ENCODE measurements at places on chromosomes 2 and 18.

DNA sequence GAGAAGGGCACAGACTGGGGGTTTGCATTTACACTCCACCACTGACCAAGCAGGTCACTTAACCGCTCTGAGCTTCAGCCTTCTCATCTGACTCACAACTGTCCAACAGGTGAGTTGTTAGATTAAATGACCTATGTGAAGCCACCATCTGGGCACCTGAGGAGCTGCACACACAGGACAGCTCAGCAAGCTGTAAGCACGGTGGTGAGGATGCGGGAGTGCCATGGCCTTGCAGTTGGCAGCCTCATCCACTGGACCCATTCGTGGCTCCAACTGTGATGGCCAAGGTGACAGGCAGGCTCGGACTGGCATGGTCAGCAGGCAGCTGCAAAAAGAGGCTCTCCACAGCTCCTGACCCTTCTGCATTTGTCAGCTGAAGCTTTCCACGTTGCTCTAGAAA lies 23.3 kb upstream of the AMMECR1L start:
- no peak for DNase-seq

DNA sequence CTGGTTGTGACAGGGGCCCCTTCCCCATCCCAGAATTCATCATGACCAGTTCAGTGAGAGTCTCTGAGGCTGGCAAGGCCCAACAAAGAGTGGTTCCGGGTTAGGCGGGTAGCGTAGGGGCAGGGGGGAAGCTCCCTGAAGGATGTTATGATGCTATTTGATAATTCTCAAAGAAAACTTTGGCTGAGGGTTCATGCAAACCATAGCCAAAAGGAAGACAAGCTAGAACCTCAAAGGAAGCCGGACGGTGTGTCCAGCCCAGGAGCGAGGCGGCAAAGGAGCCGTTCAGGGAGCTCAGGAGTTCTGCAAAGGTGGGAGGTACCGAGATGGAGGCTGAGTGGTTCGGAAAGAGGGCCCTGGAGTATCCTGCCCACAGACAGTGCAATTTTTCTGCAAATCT lies 226.8 kb upstream of the RAB6C start:
- DNase-seq: no peak

DNA sequence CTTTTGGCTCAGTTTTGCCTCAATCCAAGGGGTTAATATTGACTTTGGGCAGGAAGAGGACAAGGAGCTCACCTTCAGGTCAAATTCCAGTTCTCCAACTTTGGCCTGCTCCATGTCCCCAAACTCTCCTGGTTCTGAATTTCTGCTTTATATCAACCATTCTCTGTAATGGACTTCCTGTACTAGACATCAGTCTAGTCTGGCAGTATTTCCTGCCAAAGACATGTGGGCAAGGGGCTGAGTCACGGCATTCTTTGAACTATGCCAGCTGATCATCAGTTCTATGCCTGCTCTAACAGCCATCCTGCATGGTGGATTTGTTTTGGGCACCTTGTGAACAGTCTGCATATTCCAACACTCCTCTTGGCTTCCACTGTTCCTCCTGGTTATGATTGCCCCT lies 199.4 kb downstream of the ZEB2 start:
- no peak for DNase-seq

DNA sequence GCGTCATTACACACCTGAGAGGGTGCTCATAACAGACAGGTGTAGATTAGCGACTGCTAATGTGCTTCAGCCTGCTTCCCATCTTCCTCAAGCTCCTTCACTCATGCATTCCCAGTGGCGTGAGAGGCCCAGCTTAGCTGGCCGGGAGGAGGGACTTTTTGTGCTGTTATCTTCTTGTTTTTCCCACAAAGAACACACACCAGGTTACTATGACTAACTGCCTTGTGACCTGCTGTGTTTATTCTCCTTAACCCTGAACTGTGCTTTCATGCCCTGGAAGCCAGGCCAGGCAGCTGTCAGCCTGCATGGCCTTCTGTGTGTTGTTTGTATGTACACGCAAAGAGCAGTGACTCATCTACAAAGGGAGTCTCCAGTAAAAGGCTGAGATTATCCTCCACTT lies 143.8 kb downstream of the PIEZO2 start:
- no peak for DNase-seq
